ENCODE measurements at places on chromosomes 16 and 17.

GRCh38 chr16:69105501-69106361 is at the start of gene HAS3:
Gene HAS3 (plus strand): TSS chr16:69105653. CDS start chr16:69109396, 3,743 bp downstream.
- peak; percentile 85 for DNase-seq

- DNase-seq, result no peak
Observed at GRCh38 chr16:75931043-75931442, 204.8 kb upstream of the CPHXL start.

- peak; percentile 68 for DNase-seq
Observed at GRCh38 chr16:12067714-12068401, 91.3 kb downstream of the SNX29 start.

- no peak for DNase-seq
Observed at GRCh38 chr16:71426880-71427615, 14.8 kb downstream of the TLE7 start.

DNA sequence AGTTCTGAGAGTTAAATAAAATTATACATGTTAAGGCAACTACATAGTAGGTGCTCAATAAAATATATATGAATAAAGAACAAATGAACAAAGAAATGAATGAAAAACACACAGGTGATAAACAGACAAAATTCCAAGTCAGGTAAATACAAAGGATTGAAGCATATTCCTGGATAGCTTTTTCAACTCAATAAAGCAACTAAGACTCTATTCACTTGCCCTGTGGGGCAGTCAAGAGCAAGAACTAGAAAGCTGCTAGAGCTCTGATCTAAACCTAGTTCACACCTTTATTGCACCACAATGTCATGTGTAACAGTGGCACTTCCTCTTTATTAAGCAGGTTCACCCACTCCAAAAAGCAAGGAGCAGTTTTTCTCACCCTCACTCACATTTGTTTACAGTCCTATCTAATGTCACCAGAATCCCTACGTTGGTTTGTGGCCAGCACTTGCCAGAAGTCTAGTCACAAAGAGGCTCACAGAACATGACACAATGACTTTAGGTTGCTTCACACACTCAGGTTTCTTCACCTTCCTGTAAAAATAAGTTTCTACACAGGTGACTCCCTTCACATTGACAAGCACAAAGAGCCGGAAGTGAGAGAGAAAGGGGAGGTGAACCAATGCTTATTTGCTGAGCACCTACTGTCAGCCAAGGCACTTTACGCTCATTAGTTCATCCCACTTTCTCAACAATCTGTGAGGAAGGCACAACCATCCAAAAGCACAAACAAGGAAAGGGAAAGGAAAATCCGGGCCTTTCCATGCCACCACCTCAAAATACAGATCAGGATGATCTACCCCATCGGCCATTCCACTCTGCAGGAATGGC is 70.8 kb downstream of the XPO6 start:
- peak; percentile 17 for DNase-seq

DNA sequence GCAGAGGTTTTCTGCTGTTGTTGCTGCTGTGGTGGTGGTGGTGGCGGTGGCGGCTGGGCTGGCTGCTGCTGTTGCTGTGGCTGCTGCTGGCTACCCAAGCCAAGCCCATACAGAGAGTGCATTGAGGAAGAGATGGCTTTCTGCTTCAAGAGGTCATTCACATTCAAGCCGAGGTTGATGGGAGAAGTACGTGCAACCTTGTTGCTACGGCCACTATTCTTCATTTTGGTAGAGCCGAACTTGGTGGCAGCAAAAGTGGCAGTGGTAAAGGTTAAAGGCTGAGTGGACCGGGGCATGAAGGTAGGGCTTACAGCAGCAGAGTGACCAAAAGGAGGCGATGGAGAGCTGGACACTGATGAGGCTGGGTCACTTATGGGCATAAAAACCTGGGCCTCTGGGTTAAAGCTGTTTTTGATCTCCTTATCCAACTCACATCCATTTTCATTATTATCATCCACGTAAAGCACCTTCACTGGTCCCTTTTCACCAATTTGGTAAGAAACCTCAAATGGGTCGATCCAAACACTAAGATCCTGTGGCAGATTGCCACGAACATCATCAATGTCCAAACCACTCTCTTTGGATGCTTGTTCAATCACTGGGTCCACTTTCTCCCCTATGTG is 2.8 kb downstream of the TOB1 start:
- DNase-seq, result peak; percentile 57

- peak; percentile 63 for DNase-seq
Observed at GRCh38 chr17:1648173-1648962, 1.3 kb downstream of the RILP start.

DNA sequence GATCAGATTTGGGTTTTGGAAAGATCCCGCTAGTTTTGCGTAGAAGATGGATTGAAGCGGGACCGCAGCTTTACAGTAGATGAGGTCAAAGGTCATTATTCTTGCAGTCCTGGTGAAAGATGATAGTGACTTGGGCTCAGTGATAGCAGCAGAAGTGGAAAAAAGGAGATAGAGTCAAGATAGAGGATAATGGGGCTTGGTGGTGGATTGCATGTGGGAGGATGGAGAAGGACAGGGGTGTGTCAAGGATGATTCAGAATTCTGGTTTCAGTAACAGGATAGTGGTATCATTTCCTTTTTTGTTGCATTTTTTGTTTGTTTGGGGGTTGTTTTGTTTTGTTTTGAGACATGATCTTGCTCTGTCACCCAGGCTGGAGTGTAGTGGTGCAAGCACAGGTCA is 28.7 kb downstream of the CHD9NB start:
- DNase-seq, result no peak

DNA sequence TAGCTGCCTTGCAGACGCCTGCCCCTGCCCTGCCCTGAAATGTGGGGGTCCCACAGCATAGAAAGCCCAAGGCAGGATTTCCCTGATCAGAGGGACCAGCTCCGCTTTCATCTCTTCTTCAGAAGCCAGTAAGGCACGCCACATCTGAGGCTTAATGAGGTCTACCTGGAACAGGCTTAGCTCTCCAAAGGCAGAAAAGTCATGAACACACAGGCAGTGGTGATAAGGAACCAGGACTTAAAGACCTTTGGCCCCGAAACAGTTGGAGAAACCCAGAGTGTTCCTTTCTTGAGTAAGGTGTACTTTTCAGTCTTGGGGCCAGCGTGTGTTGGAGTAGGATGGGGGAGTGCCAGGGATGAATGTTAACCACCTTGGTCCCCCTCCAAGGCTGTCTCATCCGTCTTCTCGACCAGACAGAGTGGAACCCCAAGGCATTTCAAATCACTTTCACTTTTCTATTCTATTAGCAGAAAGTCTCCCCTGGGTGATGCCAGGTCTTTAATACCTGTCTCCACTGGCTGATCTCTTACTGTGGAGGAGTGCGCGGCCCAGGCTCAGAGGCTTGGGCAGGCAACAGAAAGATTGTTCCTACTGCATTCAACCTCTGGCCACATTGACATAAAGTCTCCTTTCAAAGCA is 43.9 kb downstream of the TMEM186 start:
- DNase-seq, result no peak

GRCh38 chr17:62882878-62883277 is 74.8 kb upstream of the MARCHF10 start:
- DNase-seq, result no peak

DNA sequence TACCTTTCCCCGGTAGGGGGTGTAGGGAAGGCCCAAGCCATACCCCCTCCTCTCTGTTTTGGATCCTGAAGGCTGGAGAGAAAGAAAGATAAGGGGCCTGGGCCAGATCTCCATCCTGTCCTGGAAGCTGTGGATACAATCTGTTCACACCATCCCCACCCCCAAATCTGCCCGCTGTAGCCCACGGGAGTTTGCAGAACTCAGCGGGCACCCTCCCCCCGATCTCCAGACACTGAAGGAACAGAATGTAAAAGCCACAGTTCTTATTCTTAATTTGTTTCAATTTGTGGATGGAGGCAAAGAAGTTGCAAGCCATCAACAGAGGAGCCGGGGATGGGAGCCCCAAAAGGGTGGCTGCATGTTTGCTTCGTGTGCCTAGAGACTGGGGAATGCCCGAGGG is 27.2 kb downstream of the GJD3 start:
- no peak for DNase-seq

GRCh38 chr17:29630630-29631193 is 8.0 kb upstream of the CORO6 start:
- DNase-seq, result peak; percentile 64

- peak; percentile 91 for DNase-seq
Observed at GRCh38 chr17:81391936-81392908, 3.0 kb upstream of the BAHCC1 start.

DNA sequence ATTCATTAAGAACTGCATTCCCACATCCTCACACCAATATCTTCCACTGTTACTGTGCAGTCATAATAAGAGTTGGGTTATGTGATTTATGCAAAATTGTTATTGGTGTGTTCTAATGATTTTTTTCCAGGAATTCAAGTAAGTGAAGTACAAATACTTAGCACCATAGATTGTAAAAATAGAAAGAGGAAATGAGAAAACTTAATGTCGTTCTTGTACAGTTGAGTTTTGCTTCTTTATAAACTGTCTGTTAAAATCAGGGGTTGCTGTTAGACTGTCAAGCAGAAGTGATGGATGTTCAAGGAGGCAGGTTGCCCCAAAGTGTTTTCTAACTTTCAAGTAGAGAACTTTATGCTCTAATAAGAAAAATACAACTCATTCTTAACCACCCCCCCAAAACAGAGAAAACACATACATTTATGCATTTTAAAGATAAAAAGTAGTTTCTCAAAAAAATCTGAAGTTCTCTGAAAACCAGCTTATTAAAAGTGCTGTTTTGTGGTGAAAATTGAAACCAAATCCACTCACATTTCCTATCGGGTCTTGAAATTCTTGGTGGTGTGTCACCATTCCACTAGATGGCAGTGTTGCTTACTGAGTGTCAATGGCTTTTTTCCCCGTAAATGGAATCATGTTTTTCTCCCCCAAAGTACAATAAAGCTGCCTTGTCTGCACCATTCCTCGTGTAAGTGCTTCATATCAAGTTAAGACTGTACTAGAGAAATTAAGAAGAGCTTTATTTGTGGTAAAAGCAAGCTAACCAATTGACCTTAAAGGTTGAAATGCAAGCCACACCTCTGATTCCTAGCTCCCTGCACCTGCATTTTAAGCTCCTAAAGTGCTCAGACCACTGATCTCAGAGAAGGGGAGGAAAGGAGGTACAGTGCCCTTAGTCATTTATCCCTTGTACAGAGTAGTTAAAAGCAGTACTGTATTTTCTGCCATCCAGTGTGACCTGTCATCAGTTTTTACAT is 4.7 kb upstream of the IGSF6 start:
- DNase-seq, result peak; percentile 17

GRCh38 chr17:43660816-43661493 is 767 bp downstream of the MEOX1 start:
- no peak for DNase-seq

DNA sequence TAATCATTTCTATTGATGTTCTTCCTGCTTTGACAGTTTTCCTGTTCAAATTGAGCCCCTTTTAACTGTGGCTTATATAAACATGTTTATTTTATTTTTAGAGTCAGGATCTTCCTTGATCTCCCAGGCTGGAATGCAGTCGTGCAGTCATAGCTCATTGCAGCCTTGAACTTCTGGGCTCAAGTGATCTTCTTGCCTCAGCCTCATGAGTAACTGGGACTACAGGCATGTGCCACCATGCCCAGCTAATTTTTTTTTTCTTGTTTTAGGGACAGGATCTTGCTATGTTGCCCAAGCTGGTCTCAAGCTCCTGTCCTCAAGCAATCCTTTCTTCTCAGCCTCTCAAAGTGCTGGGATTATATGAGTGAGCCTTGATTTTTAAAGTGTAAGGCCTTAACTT is 14.7 kb downstream of the PHKB start:
- DNase-seq, result no peak

- DNase-seq, result no peak
Observed at GRCh38 chr17:11309033-11309432, 68.0 kb downstream of the SHISA6 start.

GRCh38 chr16:8848939-8849391 is 19.8 kb downstream of the CARHSP1 start:
- no peak for DNase-seq

All from thyroid gland (tissue), 4 donors.